ENCODE measurements at places on chromosomes 13 and 19.

- H3K4me3 ChIP-seq, result no peak overlapping the region
- no peak for DNase-seq
- no peaks in the 10 kb centered on the region for H3K27me3 ChIP-seq
- no peak overlapping the region for H3K27ac ChIP-seq
Measured at GRCh38 chr19:21749090-21749489, 18.3 kb downstream of the ZNF100 start.

- H3K36me3 ChIP-seq, result no peaks in the 10 kb centered on the region
- H3K4me3 ChIP-seq, result peak overlapping the region; percentile 38
- no peaks in the 10 kb centered on the region for H3K27me3 ChIP-seq
- H3K27ac ChIP-seq, result no peak overlapping the region
Measured at GRCh38 chr19:14333101-14333871, 48.0 kb upstream of the ADGRE5 start.

DNA sequence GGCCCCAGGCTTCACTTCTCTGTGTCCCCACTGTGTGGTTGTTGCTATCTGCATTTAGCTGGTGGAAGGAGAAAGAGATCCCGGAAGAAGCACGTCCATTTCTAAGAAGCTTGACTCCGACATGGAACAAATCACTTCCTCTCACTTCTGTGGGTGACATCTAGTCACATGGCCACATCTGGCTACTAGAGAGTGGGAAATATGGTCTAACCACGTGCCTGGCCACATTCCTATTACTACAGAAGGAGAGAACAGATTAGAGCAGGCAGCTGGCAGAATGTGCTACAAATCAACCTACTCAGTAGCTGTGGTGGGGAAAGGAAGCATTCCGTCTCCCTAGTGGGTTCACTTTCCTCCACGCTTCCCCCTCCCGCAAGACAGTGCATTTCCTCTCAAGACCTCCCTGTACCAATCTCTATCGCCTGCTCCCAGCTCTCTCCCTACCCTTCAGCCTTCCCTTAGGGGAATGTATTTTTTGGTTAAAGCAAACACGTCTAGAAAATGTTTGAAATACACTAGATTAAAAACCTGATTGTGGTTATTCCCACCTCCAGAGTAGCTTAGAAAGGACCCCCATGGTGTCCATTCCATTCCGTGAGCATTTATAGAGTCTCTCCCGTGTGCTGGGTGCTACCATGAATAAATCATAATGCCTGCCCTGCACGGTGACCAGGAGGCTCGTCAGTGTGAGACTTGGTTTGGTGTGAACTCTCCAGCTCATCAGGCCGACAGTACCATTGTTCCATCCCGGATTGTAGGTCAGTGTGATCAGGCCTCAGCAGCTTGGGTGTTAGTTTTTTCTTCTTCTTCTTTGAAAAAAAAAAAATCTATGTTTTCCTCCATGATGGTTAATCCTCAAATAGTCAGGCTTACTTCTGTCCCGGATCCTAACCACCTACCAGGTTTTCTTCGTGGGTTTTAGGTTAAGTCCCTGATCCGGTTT, 8.0 kb upstream of the AMER2 start:
- H3K27ac ChIP-seq, result no peak overlapping the region
- DNase-seq, result no peak
- no peaks in the 10 kb centered on the region for H3K36me3 ChIP-seq
- H3K4me1 ChIP-seq, result no peaks in the 10 kb centered on the region

GRCh38 chr13:36981156-36981743, 17.9 kb downstream of the ALG5 start:
- H3K4me3 ChIP-seq, result no peak overlapping the region
- H3K27ac ChIP-seq, result no peak overlapping the region
- H3K36me3 ChIP-seq, result peaks cover 46% of the 10 kb centered on the region
- no peak for DNase-seq

- no peak for DNase-seq
- no peak overlapping the region for H3K4me3 ChIP-seq
- H3K27me3 ChIP-seq, result no peaks in the 10 kb centered on the region
- H3K27ac ChIP-seq, result no peak overlapping the region
- H3K4me1 ChIP-seq, result no peaks in the 10 kb centered on the region
Measured at GRCh38 chr13:80924596-80924995, 583.7 kb upstream of the SPRY2 start.
